ENCODE measurements at places on chromosomes 3 and 15.
A peak's percentile ranks its signal among the peaks of the same experiment; 100 is the strongest.

DNA sequence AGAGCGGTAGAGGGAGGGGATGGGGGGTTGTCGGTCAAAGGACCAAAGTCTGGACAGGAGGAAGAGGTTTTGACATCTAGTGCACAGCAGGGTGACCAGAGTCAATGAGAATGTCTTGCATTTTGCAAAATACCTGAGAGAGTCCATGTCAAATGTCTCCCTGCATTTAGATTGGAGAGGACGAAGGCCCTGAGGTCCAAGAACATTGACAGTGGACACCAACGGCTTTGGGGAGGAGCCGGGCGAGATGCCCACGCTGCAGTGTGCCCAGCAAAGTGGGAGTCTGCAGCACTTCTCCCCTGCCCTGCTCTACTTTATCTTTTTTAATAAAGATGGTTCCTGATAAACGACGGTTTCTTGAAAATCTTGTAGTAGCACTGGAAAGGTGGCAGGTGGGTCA lies 67.4 kb upstream of the TAMM41 start:
- DNase-seq = no peak

DNA sequence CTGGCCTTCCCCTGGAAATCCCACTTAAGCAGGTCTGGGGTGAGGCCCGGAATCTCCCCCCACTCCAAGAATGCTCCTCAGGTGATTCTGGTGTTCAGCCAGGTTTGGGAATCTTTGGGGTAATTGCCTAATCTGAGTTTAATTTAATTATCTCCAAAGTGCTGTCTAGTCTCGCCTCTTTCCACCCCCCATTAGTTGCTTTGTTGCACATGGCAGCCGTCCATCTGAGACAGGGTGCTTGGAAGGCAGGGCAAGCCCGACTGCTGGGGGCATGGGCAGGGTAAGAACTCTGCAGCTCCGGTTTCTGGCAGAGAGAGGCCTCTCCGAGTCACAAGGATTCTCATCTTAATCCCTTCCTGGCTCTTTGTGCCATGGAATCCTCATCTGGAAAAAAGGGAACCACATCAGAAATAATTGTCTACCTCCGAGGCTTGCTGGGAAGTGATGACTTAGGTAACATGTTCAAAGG lies 15.0 kb downstream of the IL17RD start:
- no peak for DNase-seq

- DNase-seq = peak; percentile 38
Observed at GRCh38 chr3:58471025-58471887, 20.6 kb upstream of the KCTD6 start.

DNA sequence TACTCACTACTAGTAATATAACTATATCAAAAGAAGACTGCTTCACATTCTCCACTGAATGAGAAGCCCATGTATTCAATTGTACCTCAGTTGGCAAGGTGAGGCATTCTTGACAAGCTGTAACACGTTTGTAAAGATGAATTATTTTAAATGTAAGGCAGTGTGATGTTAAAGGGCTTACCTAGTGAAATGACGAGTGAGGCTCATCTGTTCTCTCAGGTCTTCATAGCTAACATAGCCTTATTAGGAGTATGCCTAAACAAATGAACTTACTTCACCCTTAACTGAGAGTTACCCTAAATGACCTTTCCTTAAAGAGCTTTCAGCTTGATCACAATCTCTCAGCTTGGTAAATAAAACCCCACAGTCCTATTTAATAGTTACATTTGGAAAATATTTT lies 127.3 kb downstream of the FEZF2 start:
- no peak for DNase-seq

- no peak for DNase-seq
Observed at GRCh38 chr3:43317461-43318316, 31.3 kb downstream of the SNRK start.

DNA sequence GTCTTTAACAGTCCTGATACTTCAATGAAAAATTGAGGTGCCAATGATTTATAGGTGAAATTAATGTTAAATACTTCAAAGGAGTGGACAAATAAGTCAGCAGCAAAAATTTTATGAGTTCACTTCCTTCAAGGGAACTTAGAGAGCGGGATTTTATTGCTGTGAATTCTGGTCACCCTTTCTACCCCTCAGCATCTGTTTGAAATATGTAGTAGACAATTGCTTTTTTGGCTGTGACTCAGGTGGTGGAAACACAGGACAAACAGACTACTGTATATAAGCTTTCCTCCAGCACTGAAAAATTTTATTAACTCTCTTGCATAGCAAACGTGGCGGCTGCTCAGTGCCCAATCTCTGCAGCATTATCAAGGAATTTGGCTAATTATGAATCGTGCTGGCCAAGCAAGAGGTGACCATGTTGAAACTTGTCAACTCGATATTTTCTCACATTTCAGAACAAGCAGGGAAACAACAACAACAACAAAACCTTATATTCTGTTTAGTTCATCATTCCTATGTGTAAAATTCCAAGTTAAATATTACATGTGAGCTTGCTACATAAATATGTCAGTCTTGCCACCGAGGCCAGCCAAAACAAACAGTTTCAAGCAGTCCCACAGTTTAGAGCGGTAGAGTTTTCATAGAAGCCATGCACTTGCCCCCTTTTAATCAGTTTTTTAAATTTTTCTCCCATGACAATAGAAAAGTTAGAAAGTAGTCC lies 420.2 kb downstream of the FOXP1 start:
- DNase-seq = no peak

DNA sequence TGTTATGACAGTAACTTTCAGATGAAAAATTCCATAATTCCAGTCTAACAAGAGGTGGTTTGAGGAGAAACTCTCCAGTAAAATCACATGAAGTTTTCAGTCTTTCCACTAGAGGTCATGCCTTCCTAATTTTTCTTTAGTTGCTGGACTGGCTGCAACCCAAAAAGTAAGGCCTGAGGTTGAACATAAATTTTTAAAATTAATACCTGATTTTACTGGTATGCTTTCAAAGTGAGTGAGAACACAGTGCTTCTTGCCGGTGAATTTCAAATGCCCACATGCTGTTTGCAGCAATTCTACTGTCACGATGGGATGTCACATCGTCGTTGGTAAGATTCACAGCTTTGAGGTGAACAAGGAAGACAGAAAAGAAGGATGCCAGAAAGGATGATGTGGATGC lies 89.0 kb upstream of the FGF12 start:
- DNase-seq = no peak

DNA sequence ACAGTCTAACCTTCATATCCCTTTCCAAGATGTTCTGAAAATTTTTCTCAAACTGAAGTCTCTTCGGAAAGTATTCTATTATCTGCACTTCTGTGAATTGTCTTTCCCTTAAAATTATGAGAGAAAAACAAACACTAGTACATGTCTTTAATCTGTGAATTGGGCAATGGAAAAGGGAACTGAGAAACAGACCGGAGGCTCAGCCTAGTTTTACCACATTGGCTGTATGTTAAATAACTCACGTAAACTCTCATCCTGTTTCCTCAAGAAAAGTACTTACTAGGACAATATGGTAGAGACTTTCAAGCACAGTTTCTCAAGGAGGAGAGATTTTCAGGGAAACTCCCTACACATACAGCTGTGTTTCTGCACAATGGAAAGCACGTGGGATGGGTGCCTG lies 982.2 kb upstream of the SEMA6D start:
- no peak for DNase-seq

DNA sequence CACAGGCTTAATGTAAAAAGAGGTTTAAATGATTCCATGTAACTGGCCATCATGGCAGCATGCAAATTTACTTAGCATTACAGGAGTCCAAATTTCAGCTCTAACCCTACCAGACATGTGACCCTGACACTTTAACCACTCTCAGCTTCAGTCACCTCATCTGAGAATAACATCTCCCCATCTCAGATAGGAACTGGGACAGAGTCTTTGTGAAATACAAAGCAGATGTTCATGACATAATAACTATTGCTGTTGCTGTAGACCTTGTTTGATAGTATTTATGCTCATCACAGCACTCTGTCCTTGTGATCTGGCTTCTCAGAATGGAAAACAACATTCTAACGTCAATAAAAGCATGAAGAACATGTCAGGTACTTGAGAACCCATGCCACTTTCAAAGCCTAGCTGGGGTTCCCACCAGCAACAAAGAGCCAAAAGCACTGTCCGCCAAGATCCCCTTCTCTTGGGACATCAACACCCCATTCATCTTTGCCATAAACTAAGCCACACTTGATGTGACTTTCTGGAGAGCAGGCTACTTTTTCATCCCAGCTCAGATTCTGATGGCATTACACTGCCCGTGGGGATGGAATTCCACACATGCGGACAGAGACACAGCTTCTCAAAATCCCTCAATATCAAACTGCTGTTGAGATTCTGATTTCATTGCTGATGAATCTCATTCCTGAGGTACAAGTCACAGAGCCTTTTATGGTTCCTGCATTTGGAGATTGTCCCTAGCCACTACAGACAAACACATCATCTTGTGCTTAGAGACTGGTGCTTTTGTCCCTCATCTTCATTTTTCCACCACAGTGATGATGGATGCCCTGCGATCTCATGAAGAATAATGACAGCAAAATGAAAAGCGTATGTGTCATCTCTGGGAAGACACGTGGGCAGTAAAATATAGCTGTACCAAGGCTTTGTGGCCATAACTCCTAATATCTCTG lies 202.7 kb downstream of the TNIK start:
- no peak for DNase-seq

DNA sequence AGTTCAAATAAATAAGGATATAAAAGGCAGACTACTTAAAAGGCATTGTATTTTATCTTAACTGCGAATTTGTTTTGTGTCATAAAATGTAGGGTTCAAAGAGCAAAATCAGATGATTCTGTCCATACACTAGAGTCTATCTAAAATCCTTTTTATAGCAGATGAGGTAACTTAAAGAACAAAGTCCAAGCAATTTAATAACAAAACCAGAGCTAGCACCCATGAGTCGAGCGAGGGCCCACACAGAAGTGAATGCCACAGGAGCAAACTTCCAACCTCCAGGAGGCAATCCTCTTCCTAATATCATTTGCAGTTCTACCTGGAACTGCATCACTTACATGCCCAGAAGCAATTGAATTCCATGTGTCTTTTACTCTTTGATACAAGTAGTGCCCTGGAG lies 35.4 kb upstream of the KBTBD8 start:
- DNase-seq = no peak

GRCh38 chr15:64665179-64665578 lies 110.2 kb downstream of the RBPMS2 start:
- no peak for DNase-seq

DNA sequence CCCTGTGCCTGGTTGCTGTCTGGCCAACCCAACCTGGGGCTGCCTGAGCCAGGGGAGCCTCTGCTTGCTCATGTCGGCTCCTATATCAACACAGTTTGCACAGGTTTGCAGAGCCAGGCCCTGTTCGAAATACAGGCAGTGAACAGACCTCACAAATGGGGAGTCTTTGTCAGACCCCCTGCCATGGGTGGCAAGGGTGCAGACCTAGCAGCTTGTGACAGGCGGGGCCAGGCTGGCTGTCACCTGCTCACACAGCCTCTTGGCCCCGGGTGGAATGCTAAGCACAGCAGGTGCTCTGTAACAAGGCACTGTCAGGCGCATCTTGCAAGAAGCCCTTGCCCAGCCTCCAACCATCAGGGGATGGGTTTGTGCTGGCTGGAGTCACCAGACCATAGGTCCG lies 47.3 kb downstream of the BDH1 start:
- DNase-seq = no peak

DNA sequence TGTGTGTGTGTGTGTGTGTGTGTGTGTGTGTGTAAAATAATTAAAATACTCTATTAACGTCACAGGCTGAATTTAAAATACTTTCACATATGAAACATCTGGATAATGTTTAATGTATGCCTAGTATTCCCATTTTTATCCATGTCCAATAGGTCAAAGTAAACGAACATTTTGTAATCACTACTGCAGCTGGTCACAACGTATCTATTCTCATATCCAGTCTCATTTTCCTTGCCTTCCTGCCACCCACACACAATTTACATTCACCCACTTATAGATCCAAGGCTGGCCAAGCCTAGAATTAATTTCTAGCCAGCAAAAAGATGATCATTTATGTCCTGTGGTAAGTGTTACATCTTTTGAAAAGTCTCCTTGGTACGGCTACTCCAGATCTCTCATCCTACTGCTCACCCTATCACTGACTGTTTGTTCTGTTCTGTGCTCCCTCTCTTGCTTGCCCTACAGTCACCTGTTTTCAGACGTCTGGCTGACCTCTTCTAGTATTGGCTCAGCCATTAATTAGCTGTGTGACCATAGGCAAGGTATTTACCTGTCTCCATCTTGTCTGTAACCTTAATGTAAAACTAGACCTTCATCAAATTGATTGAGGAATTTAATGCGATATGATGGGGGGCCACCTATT lies 17.6 kb downstream of the SERPINI2 start:
- DNase-seq = no peak

DNA sequence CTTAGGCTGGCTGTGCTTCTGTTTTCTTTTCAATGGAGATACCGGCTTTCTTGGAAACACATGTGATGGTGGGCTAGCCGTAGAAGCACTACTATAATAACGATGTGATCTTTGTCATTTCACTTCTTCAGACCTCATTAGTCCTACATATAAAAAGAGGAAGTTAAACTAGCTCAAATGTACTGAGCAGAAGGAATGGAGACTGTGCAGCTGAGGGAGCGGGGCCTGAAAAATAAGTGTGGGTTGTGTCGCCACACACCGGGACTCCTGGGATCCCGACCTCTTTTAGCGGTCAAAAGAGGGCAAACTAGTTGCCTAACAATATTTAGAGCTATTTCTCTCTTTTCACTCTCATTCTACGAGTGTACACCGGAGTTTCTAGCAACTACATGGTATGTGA lies 1.0 kb upstream of the RNF7 start:
- DNase-seq = no peak

DNA sequence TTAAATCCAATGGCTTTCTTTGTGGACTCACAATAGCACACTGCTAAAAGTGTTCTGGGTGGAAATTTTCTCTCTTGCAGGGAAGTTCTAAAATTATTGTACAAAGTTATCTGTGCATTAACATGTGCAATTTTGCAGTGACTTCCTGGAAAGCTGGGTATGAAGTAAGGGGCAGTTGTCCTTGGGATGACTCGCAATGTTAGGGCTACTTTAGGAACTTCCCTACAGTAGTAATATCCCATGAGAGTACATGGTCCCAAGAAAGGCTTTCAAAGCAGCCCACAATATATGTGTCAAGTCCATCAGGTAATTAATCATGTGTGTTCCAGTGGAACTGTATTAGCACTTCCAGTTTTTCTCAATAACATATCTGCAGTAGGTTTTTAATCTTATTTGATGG lies 201.0 kb upstream of the UBE2E2 start:
- no peak for DNase-seq

- DNase-seq = no peak
Observed at GRCh38 chr15:85430406-85431204, 50.2 kb downstream of the AKAP13 start.

GRCh38 chr15:74857671-74858368 lies 14.9 kb upstream of the ULK3 start:
- no peak for DNase-seq

GRCh38 chr15:101090428-101090790 lies 161.4 kb downstream of the CHSY1 start:
- no peak for DNase-seq

- no peak for DNase-seq
Observed at GRCh38 chr3:43434431-43434830, 148.1 kb downstream of the SNRK start.
